ENCODE measurements at places on chromosomes 6 and 20.

DNA sequence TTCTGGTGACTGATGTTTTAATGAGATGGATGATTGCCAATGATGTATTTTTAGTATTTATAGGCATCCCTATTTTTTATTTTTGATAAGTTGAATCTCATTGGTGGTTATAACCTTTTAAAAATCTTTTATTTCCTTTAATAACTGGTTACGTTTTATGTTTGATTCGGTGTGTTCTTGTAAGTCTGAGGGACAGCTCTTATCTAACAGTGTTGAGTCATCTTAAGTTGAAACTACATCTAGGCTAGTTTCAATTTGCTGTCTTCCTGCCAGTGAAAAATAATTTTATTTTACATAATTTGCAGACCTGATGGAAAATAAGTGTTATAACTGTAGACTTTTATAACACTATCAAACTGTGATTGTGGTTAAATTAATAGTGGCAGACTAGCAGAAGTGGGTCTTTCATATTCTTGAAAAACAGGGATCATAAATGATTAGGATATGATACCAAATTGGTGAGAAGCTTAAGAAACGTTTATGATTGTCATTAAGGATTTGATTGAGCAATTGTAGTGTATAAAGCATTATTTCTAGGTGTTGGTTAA, 4.6 kb downstream of the AFDN start:
- no peak for DNase-seq

- no peak for DNase-seq
These were observed 143.9 kb upstream of the NOX3 start for GRCh38 chr6:155599561-155599960.

- no peak for DNase-seq
These were observed 76.5 kb downstream of the QKI start for GRCh38 chr6:163490826-163491577.

DNA sequence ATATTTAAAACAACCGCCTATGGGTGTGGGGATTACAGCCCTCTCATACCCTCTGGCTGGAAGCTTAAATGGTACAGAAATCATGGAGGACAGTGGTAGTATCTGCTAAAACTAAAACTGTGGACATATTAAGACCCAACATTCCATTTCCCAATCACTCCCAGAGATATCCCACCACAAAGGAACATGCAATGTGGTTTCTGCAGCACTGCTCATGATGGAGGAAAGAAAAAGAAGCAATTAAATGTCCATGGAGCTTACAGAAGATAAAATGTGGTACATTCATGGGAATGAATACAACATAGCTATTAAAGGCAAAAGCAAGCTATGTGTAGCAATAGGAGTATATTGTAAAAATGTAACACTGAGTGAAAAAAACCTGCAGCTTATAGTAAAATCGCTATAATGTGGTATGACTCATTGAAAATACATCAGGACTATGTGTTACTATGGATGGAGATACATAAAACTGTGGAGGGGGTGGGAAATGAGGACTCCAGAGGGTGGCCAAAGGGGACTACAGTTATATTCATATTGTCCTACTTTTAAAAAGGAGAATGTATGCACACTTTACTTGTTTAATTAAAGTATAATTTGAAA, 22.9 kb upstream of the NNAT start:
- DNase-seq: no peak

DNA sequence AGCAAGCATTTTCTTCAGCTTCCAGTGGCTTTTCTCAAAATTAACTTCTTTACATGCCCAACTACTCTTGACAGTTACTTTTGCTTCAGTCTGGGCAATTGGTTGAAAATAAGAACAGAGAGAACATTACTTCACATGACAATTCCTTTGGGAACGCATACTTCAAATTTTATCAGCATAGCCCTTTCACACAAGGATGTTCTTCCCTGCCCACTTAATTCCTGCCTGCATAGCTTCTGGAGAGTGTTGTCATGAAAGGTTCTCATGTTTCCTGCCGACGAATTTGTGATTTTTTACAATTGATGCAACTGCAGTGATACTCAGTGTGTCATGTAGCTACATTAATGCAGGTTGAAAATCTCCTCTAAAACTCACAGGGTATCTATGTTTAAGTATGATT, 22.0 kb upstream of the SNRNP48 start:
- DNase-seq: no peak

GRCh38 chr6:17493286-17493685, 99.9 kb downstream of the CAP2 start:
- no peak for DNase-seq

- peak; percentile 14 for DNase-seq
These were observed 17.4 kb downstream of the HSPA12B start for GRCh38 chr20:3749689-3750531.

DNA sequence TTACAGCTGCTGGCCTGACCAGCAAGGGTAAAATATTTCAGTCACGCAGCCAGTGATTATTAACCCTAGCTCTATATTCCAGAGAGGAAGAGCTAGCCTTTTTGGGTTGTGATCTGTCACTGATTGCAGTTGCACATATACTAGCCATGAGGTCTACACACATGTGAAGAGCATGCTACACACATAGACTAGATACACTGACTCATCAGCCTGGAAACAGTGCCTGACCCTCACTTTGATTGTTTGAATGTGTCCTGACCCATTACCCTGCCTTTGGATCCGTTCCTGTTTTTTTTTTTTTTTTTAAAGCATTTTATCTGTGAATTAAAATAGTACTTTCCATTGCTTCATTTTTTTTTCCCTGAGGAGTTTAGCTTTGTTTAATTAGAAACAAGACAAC, 50.8 kb downstream of the ESR1 start:
- no peak for DNase-seq

- DNase-seq: no peak
These were observed 316.6 kb downstream of the RFPL4B start for GRCh38 chr6:112663698-112664097.

DNA sequence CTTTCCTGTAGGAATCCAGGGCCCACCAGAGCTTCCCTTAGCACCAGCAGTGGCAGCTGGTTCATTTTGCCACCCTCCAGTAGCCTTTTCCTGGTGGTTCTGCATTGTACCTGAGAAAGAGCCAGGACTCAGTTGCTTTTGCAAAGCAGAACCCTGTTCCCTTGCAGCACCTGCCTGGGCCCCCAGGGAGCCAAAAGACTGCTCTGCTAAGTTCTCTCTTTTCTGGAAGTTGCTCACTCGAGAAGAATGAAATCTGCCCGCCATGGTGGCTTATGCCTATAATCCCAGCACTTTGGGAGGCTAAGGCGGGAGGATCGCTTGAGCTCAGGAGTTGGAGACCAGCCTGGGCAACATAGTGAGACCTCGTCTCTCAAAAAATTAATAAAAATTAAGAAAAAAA, 24.0 kb downstream of the GHRH start:
- no peak for DNase-seq

- no peak for DNase-seq
These were observed 381.6 kb upstream of the CNR1 start for GRCh38 chr6:88547768-88548167.

- DNase-seq: no peak
These were observed 313.1 kb downstream of the LRFN2 start for GRCh38 chr6:40274058-40274457.

GRCh38 chr20:37777988-37778659, 84.3 kb downstream of the CTNNBL1 start:
- DNase-seq: no peak

- no peak for DNase-seq
These were observed 216.3 kb upstream of the ECI2 start for GRCh38 chr6:4351520-4352321.

- DNase-seq: no peak
These were observed 264.2 kb upstream of the PREP start for GRCh38 chr6:105667056-105667455.

GRCh38 chr20:1353956-1354355, 25.0 kb upstream of the SDCBP2 start:
- no peak for DNase-seq

DNA sequence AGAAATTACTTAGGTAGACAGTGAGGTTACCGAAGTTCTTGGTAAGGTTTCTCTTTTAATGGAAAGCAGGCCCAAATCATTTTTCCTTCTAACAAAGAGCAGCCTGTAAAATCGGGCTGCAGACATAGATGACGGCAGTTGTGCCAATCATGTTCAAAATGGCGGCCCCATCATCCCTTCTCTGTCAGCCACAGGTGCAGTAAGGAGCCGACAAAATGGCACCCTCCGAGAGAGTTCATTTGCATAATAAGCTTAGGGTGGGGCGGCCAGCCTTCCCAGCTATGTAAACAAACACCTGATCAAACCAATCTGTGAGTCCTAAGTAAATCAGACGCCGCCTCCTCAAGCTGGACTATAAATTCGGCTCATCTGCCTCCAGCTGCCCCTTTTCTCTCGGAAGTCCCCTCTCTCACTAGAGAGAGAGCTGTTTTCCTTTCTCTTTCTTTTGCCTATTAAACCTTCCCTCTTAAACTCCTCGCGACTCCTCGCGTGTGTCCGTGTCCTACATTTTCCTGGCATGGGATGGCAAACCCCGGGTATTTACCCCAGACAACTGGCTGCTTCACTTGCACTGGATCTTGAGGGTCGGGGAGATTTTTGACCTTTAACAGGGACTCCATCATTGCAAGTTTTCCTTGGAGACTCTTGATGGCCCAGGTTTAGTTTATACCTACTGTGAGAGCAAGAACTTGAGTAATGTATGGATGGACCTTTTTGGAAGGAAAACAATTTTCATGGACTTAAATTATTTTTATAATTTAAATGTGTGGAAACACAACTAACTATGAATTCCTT, 8.9 kb upstream of the DDR1 start:
- peak; percentile 67 for DNase-seq

DNA sequence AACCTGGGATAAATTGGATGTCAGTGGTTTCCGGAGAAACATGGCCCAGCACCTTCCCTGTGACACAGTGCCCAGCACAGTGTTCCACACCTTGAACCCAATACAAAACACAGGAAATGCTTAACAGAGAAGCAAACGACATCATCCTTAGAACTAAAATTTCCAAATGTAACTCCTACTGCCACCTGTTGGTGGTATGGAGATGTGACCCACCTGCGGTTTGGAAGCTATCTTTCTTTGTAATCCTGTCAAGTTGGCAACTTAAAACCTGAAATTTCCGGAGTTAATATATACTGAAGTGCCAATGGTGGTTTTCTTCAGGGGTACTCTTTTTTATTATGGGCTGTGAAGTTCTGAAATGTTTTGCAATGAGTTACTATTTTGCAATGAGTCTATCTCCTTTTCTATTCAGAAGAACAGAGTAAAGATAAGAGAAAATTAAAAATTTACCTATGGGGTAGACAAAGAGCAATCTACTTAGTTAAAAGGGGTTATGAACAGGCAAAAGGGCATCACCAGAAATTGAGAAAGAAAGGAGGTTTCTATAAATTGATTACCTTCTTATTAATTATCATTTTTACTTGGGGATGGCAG, 658.8 kb downstream of the PTPRT start:
- peak; percentile 33 for DNase-seq

DNA sequence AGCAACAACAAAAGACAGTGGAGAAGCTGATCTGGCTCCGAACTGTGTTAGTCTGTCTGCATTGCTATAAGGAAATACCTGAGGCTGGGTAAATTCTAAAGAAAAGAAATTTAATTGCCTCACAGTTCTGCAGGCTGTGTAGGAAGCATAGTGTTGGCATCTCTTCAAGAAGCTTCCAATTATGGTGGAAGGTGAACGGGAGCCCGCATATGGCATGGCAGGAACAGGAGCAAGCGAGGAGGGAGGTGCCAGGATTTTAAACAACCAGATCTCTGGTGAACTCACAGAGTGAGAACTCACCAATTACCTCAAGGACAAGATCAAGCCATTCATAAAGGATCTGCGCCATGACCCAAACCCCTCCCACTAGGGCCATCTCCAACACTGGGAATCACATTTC, 293.5 kb downstream of the SMOC2 start:
- DNase-seq: peak; percentile 43

GRCh38 chr20:4300921-4301320, 285.6 kb upstream of the RNF24 start:
- no peak for DNase-seq
